ENCODE measurements at places on chromosomes 11 and 22.

DNA sequence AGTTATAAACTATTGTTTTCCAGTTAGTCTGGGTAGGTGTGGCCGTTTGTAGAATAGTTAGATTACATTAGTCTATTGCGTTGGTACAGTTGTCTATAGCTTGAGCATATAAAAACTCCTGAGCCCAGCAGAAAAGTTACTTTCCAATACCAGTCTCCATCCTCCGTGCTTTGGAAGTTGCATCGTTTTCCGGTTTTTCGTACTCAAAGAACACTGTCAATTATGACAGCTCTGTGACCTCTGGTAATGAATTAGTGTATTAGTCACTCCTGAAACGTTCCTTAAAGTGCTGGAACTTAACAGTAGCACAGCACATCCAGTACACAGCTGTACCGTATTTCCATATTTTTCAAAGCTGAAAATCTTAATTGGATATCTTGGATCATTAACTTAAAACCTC is 808 bp upstream of the MSANTD2 start:
- H3K36me3 ChIP-seq, result peaks cover 11% of the 10 kb centered on the region

DNA sequence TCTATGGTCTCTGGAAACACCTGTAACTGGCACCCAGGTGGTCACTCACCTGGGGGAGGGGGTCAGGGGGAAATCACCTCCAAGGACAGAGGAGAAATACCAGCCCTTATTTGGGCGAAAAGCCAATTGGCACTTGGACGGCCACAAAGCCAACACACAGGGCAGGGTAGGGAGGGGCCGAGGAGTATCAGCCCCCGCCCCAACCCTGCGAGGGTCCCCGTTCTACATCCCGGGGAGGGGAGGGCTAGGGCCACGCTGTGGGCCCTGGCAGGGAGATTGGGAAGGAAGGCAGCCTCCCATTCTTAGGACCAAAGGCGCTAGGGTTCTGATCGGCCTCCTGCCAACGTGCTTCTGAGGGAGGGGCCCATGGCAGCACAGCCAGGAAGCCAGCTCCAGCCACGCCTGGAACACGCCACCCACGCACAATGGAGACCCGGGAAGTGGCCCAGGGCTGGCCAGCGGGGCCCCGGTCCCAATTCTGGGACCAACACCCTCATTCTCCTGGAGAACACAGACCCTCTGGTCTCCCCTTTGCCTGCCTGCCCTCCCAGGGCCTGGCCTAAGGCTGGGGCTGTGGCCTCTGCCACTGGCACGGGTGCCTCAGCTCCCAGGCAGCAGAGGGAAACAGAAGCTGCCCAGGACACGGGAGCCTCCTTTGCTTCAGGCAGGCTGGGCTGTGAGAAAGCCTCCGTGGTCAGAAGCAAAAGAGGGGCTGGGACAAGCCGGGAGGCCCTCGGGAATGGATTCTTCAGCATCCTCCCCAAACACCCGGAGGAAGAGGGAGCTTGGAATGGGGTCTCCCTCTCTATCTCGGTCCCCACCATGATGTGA is 7.4 kb downstream of the CBX6 start:
- H3K27ac ChIP-seq, result no peak overlapping the region
- H3K4me3 ChIP-seq, result peak overlapping the region; percentile 56
- H3K36me3 ChIP-seq, result no peaks in the 10 kb centered on the region
- DNase-seq, result no peak
- H3K27me3 ChIP-seq, result peaks cover 10% of the 10 kb centered on the region

DNA sequence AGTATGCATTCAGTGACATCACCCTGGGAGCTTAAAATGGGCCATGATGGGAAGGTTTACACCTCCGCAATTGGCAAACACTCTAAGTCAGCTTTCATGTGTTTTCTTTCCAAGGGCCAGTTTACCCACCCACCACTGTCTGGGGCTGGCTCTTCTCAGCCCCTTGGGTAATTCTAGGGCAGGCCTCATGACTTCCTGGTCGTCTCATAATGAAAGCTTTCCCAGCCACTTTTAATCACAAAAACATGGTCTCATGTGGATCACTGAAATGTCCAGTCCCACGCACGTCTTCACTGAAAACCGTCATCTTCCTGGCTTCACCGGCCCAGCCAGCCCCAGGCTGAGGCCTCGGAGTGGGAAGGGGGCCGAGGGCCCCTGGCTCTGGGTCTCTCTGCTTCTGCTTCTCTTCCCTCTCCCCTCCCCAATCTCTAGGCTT is 58.5 kb upstream of the ANO1 start:
- H3K4me1 ChIP-seq, result peaks cover 3% of the 10 kb centered on the region
- no peaks in the 10 kb centered on the region for H3K36me3 ChIP-seq
- no peak overlapping the region for H3K27ac ChIP-seq
- no peak for DNase-seq
- no peak overlapping the region for H3K4me3 ChIP-seq

DNA sequence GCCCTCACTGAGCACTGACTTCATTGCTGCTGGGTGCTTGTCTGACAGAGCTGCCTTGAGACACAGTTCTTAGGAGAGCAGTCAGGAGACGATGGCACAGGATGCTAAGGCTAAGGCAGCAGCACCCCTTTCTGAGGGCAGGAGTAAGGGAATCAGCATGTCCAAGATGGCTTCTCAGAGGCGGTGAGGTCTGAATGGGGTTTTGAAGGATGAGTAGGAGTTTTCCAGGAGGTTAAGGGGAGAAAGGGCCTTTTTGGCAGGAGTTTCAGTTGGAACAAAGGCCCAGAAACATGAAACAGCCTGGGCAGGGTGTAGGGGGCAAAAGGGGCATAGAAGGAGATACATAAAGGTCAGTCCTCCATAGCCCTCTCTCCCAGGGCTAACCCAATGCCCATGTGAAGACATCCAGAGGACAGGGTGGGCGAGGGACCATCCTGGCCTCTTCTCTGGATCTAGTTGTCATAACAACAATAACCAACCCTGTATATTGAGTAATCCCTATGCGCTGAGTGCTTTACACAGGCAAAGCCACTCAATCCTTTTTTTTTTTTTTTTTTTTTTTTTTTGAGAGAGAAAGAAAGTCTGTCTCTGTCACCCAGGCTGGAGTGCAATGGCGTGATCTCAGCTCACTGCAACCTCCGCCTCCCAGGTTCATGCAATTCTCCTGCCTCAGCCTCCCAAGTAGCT is 19.0 kb downstream of the CYTH4 start:
- no peak overlapping the region for H3K4me3 ChIP-seq
- peaks cover 5% of the 10 kb centered on the region for H3K4me1 ChIP-seq
- no peak overlapping the region for H3K27ac ChIP-seq
- H3K36me3 ChIP-seq, result peaks cover 3% of the 10 kb centered on the region
- DNase-seq, result no peak
- H3K27me3 ChIP-seq, result peaks cover 12% of the 10 kb centered on the region

GRCh38 chr22:40345271-40345670 is 1.0 kb upstream of the ADSL start:
- H3K27me3 ChIP-seq, result peaks cover 3% of the 10 kb centered on the region
- no peak for DNase-seq
- H3K4me3 ChIP-seq, result peak overlapping the region; percentile 98
- H3K4me1 ChIP-seq, result peaks cover 27% of the 10 kb centered on the region
- no peaks in the 10 kb centered on the region for H3K36me3 ChIP-seq
- H3K27ac ChIP-seq, result no peak overlapping the region
